ENCODE measurements at places on chromosomes 13 and 19.

- DNase-seq, result no peak
Measured at GRCh38 chr13:99865420-99865930, 106.1 kb downstream of the ZIC5 start.

DNA sequence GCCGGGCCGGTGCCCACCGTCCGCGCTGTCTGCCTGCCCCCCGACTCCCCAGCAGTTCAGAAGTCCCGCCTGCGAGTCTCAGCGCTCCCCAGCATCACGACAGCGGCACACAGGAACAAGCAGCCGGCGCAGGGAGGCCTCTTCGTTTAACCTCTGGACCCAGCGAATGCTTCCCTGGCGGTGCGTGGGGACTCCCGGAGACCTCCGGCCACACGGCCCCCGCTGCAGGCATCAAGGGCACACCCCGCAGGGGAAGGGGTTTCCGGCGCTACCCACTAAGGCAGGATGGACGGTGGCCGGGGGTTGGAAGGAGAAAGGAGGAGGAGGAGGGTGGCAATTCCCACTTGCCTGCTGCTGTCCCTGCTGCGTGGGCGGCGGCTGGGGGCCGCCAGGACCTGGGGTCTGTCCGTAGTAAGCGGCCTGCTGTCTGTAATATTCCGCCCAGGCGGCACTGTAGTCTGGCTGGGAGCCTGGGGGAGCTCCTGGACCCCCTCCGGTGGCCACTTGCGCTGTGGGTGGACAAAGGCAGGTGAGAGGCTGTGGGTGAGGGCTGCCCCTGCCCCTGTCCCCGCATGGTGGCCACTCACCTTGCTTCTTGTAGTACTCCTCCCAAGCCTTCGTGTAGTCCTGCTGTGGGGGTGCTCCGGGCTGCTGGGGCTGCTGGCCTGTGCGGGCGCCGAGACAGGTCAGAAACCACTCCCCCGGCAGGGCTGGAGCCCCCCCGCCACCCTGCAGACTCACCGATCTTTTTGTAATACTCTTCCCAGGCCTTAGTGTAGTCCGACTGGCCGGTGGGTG, 9.6 kb downstream of the KHSRP start:
- no peak for DNase-seq

- no peak for DNase-seq
Measured at GRCh38 chr19:806815-807421, 9.7 kb downstream of the PTBP1 start.

DNA sequence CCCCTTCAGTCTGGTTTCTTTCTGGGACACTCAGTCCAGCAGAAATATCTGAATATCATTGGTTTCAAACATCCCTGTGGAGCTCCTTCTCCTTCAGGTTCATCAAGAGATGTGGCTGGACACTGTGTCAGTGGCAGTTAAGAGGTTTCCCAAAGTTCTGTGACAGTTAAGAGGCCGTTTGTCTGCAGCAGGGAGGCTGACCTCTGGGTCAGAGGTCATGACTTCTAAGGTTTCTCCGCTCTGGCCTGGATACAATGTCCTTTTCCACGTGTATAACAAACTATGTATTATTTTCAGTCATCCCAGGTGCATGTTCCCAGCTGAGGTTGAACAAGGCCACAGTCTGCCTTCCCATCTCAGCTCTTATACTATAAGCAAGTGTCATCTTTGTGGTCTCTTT, 174.9 kb downstream of the B3GLCT start:
- DNase-seq, result no peak

DNA sequence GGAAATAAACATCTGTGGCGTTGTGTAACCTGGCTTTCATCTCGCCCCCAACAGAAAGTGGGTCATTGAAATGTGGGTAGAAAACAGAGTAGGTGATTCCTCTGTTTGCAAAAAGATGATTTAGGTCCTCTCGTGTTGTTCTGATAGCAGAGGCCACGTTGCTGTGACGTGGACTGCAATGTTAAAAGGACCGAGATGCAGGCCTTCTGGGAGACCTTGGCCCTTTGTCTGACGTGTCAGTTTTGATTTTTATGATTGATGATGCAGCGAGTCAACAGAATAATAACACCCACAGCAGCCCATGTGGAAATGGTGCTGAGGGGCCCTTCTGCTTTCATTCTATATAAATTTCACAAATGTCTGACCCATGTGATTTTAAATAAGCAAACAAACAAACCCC, 68.9 kb downstream of the FGF9 start:
- DNase-seq, result no peak
